ENCODE measurements at places on chromosomes 6 and 20.

GRCh38 chr6:71333697-71334096 lies 45.1 kb downstream of the OGFRL1 start:
- no peak for DNase-seq

GRCh38 chr20:680638-681187 lies 5.1 kb upstream of the SCRT2 start:
- no peak for DNase-seq

GRCh38 chr6:85458782-85459181 lies 8.9 kb downstream of the NT5E start:
- no peak for DNase-seq

GRCh38 chr20:45589725-45590124 lies 10.6 kb upstream of the WFDC8 start:
- DNase-seq: no peak

DNA sequence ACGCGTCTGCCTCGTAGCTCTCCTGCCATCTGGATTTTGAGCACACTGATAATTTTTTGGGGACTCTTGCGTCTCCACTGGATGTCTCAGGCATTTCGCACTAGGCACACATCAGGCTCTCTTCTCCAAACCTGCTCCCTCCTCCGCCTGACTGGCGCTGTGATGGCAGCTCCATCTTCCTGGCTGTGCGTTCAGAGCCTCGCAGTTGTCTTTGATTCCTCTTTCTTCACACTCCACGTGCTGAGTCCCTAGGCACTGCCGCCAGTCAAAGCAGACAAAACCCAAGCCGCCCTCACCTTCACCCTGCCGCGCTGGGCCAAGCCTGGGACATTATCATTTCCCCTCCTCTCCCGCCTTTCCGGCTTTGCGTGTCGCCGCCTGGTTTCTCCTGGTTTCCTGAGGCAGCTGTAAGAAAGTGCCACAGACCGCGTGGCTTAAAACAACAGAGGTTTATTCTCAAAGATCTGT lies 778 bp downstream of the PSMG4 start:
- DNase-seq: no peak

DNA sequence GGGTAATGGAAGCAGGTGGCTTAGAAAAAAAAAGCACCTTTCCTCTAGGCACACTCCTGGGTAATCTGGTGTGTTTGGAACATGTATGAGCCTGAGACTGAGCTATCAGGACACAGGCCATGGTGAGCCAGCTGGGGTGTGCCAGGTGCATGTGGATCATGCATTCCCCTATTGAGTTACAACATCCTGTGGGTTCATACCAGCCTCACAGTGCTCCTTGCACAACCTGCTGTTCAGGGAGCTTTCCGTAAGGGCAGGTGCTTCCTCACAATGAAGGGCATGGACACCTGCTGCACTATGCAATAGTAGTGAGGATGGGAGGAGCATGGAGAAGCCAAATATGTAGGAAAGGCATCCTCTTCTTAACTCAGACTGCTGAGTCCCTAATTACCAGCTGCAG lies 197.2 kb upstream of the SUPT3H start:
- no peak for DNase-seq

DNA sequence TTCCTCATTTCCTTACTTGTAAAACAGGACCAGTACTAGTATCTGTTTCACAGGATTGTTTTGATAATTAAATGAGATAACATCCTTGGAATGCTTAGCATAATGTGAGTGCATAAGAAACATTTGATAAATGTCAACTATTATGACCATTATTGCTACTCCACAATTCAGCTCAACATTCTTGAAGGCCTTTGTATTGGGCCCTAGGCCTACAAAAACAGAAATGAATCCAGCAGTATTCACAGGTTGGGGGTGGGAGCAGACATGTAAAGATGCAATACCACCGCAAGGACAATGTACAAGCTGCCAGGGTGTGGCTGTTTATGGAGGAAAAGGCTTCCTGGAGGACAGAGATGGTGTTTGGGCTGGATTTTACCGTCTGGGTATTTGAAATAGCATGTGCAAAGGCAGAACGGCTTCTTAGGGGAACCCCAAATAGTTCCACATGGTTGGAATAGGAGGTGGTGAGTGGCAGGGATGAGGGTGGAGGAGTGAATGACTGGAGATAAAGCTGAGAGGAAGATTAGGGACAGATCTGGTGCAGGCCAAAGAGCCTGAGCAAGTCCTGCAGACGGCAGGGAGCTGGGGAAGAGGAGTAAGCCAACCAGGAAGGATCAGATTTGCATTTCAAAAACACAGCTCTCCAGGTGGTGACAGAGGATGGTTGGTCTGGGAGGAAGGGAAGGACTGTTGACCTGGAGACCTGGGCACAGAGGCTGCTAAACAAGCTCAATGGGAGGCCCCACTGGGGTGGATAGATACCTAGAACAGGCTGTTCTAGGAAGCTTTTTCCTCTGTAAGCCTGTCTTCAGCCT lies 57.0 kb upstream of the EPB41L1 start:
- no peak for DNase-seq

Data from tibial nerve (tissue), 4 donors.